Posterior vena cava (tissue), 2 donors: ENCODE measurements at places on chromosomes 5 and 9.

GRCh38 chr5:43891112-43891511 is 288.1 kb downstream of the NNT start:
- no peak for DNase-seq

DNA sequence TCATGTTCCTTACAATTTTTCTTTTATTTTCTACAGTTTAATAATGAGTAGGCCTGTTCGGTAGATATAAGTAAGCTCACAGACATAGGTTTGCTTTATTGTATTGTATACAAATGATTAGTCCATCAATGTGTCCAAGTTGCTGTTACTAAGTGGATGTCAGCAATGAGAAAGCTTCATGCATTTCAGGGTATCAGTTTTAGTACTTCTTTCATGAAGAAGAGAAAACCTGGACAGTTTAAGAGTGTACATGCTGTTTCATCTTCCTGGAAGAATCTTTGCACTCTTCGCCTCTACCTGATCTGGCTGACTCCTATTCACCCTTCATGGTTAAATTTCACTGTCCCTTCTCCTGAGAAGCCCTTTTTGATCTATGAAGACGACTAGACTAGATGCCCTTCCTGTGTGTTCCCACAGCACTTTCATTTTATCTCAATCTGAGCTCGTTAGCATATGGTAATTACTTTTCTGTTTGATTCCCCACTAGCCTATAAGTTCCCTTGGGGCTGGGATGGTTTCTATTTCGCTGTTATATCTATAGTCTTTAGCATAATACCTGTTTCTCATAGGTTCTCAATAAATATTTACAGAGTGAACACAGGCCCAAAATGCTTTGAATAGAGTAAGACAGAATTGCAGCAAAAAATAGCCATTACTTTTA is 70.7 kb downstream of the CETN3 start:
- DNase-seq, result no peak

DNA sequence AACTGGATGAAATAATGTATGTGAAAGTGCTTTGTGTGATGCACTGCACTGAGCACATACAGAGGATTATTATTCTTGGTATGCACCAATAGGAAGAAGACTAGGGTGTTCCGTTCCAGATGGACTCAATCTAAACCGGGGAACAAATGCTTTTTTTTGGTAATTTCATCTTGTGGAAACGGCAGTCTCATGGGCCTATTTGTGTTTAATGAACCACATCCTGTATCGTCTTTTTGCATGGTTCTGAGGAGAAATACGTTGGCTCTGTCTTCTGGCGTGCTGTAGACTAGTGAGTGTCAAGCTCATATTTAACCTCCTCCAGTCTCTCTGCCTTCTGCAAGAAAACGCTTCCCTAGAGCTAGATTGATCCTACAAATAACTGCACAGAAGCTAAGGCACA is 30.0 kb downstream of the TRIM32 start:
- no peak for DNase-seq

- no peak for DNase-seq
Measured at GRCh38 chr9:132023419-132024180, 56.1 kb downstream of the MED27 start.

- no peak for DNase-seq
Measured at GRCh38 chr5:152811988-152812387, 406.9 kb upstream of the NMUR2 start.

GRCh38 chr9:116806075-116806474 is 119.0 kb downstream of the TRIM32 start:
- no peak for DNase-seq

DNA sequence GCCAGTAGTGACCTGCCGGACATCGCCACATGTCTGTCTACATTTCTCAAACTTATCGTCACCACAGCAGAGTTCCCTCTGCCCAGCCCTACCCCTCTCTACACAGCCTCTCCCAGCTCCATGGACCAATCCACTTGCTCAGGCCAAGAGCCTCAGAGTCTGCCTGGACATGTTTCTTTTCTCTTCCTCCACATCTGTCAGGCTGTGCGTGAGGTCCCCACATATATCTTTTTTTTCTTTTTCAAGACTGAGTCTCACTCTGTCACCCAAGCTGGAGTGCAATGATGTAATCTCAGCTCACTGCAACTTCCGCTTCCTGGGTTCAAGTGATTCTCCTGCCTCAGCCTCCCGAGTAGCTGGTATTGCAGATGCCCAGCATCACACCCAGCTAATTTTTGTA is 62.7 kb upstream of the GGTA1 start:
- DNase-seq, result no peak
